ENCODE measurements at places on chromosomes 12 and 14.

DNA sequence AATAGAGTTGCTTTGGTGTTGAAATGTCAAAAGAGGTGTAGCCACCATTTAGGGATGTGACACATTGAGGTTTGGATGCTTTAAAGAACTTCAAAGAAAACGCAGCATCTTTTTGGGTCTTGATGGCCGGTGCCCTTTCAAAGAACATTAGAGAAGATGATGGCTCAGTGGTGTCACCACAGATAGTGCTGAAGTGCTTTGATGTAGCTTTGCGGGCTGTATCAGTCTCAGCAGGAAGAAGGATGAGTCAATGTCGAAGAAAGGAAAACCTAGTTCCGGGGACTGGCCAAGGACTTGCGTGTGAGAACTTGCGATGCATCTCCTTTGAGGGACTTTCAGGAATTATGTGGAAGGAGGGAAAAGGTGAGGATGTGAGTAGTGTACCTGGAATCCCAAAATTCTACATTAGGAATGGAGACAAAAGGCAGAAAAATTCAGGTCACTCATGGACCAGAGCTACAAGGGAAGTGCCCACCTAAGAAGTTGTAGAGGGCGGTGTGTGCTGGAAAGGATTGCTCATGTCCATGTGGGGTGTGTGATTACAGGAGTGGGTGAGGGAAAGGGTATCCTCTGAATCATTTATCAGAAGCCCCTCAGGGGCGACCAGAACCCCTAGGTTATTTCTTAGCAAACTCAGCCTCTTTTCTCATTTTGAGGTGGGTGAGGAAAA lies 39.7 kb upstream of the GZMB start:
- DNase-seq: peak; percentile 34
- peak overlapping the region; percentile 35 for H3K4me3 ChIP-seq
- no peaks in the 10 kb centered on the region for H3K27me3 ChIP-seq
- H3K36me3 ChIP-seq: no peaks in the 10 kb centered on the region
- H3K27ac ChIP-seq: peak overlapping the region; percentile 64

DNA sequence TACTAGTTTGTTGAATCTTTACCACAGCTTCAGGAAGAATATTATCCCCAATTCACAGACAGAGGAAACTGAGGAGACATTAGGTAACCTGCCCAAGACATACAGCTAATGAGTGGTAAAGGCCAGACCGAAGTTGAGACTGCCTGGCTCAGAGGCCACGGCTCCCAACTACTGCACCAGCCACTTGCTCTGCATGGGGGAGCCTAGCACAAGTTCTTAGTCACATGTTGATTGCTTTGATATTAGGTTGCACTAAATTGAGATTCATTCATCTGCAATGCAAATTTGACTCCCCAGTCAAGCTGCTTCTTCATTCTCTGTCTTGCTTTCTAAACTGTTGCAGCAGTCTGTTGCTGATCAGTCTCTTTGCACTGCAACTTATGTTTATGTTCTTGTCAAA lies 25.9 kb upstream of the POLR3B start:
- H3K36me3 ChIP-seq: peaks cover 80% of the 10 kb centered on the region
- H3K4me1 ChIP-seq: no peaks in the 10 kb centered on the region
- DNase-seq: no peak
- H3K4me3 ChIP-seq: no peak overlapping the region

- no peak overlapping the region for H3K27ac ChIP-seq
- H3K4me3 ChIP-seq: no peak overlapping the region
- DNase-seq: no peak
- peaks cover 8% of the 10 kb centered on the region for H3K4me1 ChIP-seq
- peaks cover 83% of the 10 kb centered on the region for H3K36me3 ChIP-seq
- no peaks in the 10 kb centered on the region for H3K27me3 ChIP-seq
Measured at GRCh38 chr12:53070877-53071492, 8.2 kb downstream of the SPRYD3 start.

- H3K27ac ChIP-seq: no peak overlapping the region
- DNase-seq: no peak
- H3K36me3 ChIP-seq: no peaks in the 10 kb centered on the region
- H3K4me3 ChIP-seq: no peak overlapping the region
- H3K27me3 ChIP-seq: peaks cover 21% of the 10 kb centered on the region
- H3K4me1 ChIP-seq: no peaks in the 10 kb centered on the region
Measured at GRCh38 chr14:92253381-92253894, 69.5 kb upstream of the SLC24A4 start.

- H3K27ac ChIP-seq: no peak overlapping the region
- H3K4me3 ChIP-seq: no peak overlapping the region
- H3K27me3 ChIP-seq: no peaks in the 10 kb centered on the region
- no peaks in the 10 kb centered on the region for H3K36me3 ChIP-seq
- no peak for DNase-seq
- H3K4me1 ChIP-seq: no peaks in the 10 kb centered on the region
Measured at GRCh38 chr14:58705066-58705465, 67.3 kb downstream of the DACT1 start.

GRCh38 chr12:4607056-4607455 lies 41.8 kb downstream of the AKAP3 start:
- no peaks in the 10 kb centered on the region for H3K27me3 ChIP-seq
- no peak for DNase-seq
- no peak overlapping the region for H3K4me3 ChIP-seq
- no peak overlapping the region for H3K27ac ChIP-seq

DNA sequence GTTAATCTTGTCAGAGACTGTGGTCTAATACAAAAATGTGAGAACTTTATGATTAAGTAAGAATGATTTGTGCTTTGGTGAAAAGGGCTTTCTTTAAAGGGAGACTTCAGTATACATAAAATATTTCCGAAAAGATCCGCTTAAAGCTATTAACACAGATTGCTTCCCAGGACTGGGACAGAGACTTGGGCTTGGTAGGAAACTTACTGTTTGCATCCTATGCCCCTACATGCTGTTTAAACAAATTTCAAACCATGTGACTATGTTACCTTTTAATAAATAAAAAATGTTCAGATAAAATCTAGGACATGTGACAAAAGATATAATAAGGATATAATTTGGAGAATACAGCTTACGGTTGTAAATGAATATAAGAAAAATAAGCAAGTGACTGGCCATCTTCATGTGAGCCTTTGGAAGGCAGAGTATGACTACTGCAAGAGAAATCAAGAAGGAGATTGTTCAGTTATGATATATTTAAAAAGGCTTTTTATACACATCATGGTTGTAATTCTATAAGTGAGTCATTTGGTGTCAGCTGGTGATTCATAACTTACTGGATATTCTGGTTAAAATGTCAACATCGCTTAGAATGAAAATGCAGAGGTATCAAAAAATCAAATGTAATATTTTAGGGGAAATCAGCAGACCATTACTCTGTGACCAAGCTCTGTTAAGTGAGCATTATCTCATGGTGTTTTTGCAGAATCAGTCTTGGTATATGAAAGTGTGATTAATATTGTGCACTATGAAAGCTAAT lies 234.7 kb upstream of the E2F7 start:
- no peak overlapping the region for H3K27ac ChIP-seq
- no peak for DNase-seq
- H3K4me3 ChIP-seq: no peak overlapping the region
- no peaks in the 10 kb centered on the region for H3K4me1 ChIP-seq
- no peaks in the 10 kb centered on the region for H3K27me3 ChIP-seq

DNA sequence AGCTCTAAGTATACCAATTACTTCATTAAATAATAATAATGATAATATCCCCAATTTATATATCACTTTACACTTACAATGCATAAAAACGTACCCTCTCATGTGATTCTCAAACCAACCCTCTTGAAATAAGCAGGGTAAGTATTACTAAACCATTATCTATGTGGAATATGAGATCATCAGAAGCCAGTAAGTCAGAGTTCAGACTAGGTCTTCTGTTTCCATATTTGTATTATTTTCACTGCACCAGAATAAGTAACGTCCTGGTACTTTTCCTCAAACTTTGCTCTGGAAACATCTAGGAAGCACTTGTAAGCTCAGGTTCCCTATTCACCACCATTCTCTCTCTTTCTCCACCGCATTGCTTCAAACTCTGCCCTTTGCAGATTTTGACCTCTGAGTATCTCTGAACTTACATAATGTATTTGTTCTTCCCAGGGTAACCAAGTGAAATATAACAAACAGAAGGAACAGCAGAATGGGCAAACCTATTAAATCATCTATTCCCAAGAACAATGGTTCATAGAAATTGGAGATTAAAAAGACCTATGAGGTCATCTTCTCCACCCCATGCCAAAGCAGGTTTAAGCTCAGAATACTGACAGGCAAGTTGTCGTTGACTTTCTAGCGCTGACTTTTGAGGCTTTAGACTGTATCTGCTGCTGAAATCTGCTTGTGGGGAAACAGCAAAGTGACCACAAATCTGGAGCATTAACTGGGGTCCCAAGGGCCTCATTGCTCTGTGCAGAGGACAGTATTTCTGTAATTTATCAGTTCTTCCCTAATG lies 161.3 kb upstream of the FAR2 start:
- H3K4me3 ChIP-seq: no peak overlapping the region
- H3K4me1 ChIP-seq: no peaks in the 10 kb centered on the region
- DNase-seq: no peak
- H3K27me3 ChIP-seq: peaks cover 4% of the 10 kb centered on the region
- no peak overlapping the region for H3K27ac ChIP-seq
- no peaks in the 10 kb centered on the region for H3K36me3 ChIP-seq

GRCh38 chr12:29543036-29543435 lies 45.5 kb upstream of the OVCH1 start:
- H3K27ac ChIP-seq: no peak overlapping the region
- H3K27me3 ChIP-seq: no peaks in the 10 kb centered on the region
- H3K4me1 ChIP-seq: no peaks in the 10 kb centered on the region
- H3K36me3 ChIP-seq: no peaks in the 10 kb centered on the region
- DNase-seq: no peak

GRCh38 chr12:111304642-111305071 lies 64.2 kb downstream of the PHETA1 start:
- no peak overlapping the region for H3K27ac ChIP-seq
- H3K4me1 ChIP-seq: peaks cover 3% of the 10 kb centered on the region
- DNase-seq: peak; percentile 13
- no peaks in the 10 kb centered on the region for H3K36me3 ChIP-seq

DNA sequence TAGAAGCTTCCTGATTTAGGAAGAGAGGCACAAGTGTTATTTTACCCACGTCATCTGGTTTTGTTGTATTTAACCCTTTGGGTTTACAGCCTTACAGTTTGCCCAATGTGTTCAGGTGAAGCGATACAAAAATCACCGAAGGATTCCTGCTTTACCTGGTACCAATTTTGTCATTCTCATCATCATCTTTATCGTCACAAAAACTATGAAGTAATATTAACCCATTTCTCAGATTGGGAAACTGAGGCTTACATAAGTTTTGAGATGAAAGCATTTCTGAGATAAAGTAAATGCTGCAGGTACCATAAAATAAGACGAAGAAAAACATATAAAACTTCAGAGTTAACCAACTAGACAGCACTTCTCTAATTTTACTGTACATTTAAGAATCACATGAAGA lies 370.6 kb upstream of the OR4E1 start:
- no peak overlapping the region for H3K4me3 ChIP-seq
- H3K27me3 ChIP-seq: no peaks in the 10 kb centered on the region
- no peak overlapping the region for H3K27ac ChIP-seq
- no peak for DNase-seq
- H3K4me1 ChIP-seq: peaks cover 3% of the 10 kb centered on the region
- no peaks in the 10 kb centered on the region for H3K36me3 ChIP-seq

GRCh38 chr14:71586131-71586897 lies 345.9 kb upstream of the RGS6 start:
- DNase-seq: no peak
- no peaks in the 10 kb centered on the region for H3K4me1 ChIP-seq
- no peaks in the 10 kb centered on the region for H3K27me3 ChIP-seq
- H3K4me3 ChIP-seq: no peak overlapping the region
- no peak overlapping the region for H3K27ac ChIP-seq
- no peaks in the 10 kb centered on the region for H3K36me3 ChIP-seq

DNA sequence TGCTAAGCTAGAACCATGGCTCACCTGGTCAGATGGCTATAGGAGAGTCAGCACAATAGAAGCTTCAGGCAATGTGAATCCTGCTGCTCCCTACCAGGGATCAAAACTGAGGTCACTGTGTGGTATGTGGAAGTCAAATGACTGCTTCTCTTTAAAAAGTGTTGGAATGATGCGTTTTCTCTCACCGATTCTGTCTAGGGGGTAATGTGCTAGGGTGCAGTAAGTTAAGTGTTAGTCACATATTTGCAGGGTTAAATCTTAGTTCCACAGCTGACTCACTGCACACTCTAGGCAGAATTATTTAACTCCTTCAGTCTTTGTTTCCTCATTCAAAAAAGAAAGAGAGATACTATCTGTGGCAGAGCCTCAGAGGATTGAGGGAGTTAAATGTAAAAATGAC lies 696.6 kb downstream of the DIO2 start:
- no peak for DNase-seq
- no peak overlapping the region for H3K27ac ChIP-seq
- H3K4me3 ChIP-seq: no peak overlapping the region
- no peaks in the 10 kb centered on the region for H3K27me3 ChIP-seq
- no peaks in the 10 kb centered on the region for H3K36me3 ChIP-seq
